ENCODE measurements at places on chromosomes 2 and 18.

DNA sequence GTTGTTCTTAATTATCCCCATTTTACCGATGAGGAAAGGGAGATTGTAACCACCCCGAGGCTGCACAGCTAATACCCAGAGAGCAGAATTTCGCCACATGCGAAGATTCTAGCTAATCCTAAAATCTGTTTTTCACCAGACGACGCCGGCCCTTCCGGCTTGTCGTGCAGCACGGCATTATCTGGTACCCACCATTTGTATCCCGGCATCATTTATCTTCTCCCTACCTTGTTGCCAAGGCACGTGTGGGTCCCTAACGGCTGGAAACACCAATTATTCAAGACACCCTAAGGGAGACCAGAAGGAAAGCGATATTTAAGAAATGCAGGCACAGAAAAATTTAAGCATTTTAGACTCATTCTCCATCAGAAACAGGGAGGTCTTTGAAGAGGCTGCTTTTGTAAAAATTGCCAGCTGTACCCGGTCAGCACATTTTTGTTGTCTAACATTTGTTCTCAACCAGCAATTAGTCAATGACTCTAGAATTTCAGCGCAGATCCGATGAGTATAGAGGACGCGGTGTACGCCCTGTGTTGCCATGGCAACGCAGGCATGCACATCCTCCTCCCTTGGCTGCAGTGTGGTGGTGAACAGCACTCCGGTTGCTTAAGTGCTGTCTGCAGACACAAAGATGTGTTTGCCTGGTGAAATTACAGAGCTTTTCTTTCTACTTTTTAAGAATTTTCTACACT, 111.6 kb downstream of the AGAP1 start:
- no peak for DNase-seq

DNA sequence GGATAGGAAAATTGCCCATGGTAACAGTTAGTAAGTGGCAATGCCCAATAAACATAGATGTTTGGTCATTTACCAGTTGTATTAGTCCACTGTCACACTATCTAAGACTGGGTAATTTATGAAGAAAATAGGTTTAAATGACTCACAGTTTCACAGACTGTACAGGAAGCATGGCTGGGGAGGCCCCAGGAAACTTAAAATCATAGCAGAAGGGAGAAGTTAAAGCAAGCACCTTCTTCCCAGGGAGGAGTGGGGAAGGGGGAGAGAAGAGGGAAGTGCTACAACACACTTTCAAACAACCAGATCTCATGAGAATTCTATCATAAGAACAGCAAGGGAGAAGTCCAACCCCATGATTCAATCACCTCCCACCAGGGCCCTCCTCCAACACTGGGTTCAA, 23.4 kb downstream of the NR4A2 start:
- no peak for DNase-seq

- DNase-seq: no peak
Observed at GRCh38 chr2:44135771-44136170, 32.9 kb upstream of the PPM1B start.

DNA sequence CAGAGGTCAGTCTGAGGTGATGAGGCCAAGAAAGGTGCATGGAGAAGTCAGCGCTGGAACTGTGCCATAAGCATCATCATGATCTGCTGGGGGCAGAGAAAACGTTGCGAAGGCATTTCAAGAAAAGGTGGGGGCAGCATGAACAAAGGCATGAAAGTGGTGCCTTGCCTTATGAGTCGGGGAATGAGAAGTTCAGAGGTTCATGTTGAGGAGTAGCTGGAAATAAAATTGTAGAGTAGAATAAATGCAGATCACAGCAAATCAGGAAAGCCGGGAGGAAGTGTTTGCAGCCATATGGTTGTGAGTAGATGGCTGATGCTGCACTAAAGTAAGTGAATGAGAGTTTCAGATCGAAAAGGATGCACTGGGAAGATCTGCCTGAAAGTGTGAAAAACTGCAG, 72.1 kb upstream of the ARL5A start:
- DNase-seq: no peak

DNA sequence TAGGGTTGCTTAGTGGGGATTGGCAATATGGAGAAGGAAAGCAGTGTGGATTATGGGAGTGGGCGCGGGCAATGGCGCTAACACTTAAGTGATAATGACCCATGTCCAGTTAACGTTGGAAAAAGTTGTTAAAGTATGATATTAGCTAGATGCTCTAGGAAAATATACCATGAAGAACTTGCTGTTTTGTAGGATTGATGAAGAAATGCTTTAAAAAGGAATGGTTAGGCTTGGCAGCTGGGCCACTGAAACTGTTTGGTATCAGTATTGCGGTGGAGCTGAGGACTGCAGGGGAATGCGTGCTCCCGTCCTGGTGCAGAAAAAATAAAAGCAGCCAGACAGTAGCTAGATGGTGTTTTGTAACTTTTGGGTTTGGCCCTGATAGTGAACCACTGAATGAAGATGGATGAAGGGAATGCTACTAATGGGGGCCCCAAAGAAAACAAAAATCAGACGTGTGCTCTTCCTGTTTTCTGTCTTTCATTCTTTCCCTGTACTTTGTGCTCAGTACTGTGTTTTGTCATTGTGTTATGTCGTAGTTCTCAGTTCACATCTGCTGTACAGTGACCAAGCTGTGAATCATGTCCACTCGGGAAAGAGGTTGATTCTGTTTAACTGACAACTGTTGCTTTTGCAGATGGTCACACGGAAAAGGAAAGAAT, 999 bp downstream of the INSIG2 start:
- DNase-seq: no peak

- DNase-seq: no peak
Observed at GRCh38 chr2:128425216-128425615, 106.5 kb upstream of the HS6ST1 start.

DNA sequence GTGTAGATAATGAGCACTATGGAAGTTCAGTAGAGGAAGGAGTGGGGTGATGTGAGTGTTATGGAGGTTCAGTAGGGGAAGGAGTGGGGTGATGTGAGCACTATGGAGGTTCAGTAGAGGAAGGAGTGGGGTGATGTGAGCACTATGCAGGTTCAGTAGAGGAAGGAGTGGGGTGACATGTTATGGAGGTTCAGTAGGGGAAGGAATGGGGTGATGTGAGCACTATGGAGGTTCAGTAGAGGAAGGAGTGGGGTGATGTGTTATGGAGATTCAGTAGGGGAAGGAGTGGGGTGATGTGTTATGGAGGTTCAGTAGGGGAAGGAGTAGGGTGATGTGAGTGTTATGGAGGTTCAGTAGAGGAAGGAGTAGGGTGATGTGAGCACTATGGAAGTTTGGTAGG, 116.3 kb upstream of the SMAD7 start:
- DNase-seq: no peak

GRCh38 chr2:236628981-236629605, 59.5 kb downstream of the ACKR3 start:
- no peak for DNase-seq

GRCh38 chr18:23969664-23970063, 44.9 kb upstream of the TTC39C start:
- DNase-seq: no peak

- no peak for DNase-seq
Observed at GRCh38 chr2:25596516-25597244, 76.7 kb downstream of the DTNB start.

DNA sequence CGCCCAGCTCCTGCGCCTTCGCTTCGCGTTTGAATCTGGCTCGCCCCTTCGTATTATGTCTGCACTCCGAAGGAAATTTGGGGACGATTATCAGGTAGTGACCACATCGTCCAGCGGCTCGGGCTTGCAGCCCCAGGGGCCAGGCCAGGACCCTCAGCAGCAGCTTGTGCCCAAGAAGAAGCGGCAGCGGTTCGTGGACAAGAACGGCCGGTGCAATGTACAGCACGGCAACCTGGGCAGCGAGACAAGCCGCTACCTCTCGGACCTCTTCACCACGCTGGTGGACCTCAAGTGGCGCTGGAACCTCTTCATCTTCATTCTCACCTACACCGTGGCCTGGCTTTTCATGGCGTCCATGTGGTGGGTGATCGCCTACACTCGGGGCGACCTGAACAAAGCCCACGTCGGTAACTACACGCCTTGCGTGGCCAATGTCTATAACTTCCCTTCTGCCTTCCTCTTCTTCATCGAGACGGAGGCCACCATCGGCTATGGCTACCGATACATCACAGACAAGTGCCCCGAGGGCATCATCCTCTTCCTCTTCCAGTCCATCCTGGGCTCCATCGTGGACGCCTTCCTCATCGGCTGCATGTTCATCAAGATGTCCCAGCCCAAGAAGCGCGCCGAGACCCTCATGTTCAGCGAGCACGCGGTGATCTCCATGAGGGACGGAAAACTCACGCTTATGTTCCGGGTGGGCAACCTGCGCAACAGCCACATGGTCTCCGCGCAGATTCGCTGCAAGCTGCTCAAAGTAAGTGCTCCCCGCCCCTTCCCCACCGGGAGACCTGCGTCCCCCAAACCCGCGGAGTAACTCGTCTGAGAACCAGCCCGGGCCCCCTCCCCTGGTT, 453 bp downstream of the KCNJ3 start:
- no peak for DNase-seq

- no peak for DNase-seq
Observed at GRCh38 chr2:196759378-196759706, 40.1 kb downstream of the GTF3C3 start.

DNA sequence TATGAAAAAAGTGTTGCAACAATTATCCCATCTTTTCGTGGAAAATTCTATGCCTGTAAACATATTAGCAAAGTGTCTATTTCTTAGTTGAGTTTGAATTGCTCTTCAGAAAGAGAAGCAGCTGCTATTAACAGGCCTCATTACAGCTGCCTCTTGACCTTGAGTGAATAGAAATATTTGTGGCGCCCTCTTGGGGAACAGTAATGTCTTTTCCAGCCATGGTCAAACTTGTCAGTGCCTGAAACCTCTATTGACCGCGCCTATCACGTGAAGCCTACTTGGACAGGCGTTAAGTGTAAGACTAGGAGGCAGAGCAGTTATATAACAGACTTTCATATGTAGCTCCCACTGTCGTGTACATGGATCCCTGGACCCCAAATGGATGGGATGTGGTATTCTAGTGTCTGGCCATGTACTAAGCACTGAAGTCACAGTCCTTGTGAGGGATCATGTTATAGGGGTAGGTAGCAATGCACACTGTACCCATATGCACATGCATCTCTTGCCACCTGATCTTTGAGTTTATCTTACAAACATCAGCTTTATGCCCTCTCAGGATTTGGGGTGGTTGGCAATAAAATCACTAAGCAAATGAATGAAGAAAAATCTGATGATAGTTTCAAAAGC, 245.0 kb downstream of the PTGR3 start:
- DNase-seq: no peak

DNA sequence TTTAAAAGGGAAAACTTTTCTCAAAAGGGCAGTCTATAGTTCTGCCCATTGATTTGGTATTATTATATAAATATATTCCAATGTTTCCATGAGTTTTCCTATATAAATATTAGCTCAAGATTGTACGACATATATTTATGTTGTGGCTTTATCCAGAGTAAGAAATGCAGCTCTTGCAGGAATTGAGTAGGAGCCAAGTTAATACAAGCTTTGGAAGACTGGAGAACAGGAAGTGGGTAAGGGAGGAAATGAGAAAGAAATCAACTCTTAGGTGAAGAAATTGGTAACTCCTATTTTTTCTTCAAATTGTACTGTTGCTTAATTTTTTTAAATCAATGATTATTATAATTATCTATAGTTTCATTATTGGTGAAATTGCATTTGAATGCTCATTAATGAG, 105.4 kb upstream of the FAM117B start:
- no peak for DNase-seq

- DNase-seq: no peak
Observed at GRCh38 chr2:31205186-31205585, 12.1 kb downstream of the CAPN14 start.

Data from SIG-M5 (cell line).